ENCODE measurements at places on chromosomes 1 and 21.
A peak's percentile ranks its signal among the peaks of the same experiment; 100 is the strongest.

DNA sequence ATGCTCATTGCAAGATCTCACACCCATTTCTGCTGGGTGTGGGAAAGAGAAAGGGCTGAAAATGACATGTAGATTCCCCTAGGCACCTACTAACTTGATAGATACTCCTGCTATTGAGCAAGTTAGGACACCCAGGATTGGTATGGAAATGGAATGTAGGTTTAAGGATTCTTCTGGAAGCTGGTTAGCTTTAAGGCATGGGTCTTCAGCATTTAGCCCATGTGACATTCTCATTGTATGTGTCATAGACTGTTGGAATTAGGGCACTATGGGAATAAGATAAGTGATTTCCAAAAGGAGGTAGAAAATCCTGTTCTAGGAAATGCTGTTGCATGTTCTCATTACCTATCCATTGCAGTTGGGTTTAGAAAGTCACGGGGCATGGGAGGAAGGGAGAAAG lies 76.2 kb downstream of the DISC1 start:
- DNase-seq, result no peak

DNA sequence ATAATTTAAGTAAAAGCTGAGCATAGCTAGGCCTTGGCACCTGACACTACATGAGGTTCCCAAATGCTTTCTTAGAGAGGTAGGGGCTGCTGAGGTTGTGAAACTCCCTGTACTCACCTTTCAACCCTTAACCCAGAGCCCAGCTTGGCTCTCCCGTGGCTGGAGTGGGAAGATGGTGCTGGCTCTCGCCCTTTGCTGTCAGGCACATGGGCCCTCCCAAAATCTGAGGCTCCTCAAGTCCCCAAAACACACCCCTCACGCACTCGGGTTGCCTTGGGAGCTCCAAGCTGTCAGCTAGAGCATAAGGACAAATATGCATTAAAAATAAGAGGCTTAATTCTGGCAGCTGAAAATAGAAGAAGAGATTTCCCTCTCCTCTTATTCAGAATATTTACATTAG lies 46.7 kb upstream of the PLPPR4 start:
- DNase-seq, result no peak

DNA sequence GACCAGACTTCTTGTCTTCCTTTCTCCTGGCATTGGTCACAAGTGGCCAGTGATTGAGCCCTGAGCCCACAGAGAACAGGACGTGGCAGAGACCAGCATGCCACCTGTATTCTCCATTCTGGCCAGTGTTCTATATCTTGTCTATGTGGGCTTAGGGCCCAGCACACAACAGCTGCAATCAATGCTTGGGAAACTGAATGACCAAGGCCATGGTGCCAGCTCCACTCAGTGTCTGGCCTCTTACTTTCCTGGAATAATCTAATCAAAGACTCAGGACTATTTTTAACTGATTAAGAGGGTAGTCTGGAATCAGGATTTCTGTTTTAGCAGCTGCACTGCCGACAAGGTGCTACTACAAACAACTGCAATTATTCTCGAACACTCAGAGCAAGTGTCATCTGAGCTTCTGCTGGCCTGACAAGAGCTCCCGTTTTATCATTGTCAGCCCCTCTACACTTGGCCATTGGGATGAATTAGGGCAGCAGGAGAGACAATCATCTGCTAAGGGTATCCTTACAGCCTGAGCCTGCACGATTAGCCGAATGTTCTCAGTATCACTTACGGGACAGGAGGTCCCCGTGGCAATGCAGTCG lies 74.4 kb upstream of the GRIK3 start:
- DNase-seq, result no peak

GRCh38 chr1:150404465-150404864 lies 40.5 kb downstream of the RPRD2 start:
- no peak for DNase-seq

GRCh38 chr1:19110257-19110927 lies 99.7 kb downstream of the UBR4 start:
- no peak for DNase-seq

DNA sequence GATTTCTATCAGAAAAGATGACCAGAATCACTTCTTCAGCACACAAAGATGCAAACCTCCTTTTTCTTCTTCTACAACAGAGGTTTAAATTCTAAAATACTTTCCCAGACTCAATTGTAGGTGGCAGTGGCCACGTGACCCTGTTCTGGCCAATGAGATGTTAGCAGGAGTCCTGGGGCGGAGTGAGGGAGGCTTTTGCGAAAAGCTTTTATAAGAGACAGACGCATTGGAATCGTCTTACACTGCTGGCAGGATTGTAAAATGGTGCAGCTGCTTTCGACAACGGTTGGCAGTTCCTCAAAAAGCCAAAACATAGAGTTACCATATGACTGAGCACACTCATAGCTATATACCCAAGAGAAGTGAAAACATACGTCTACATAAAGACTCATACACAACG lies 87.0 kb upstream of the MAGI3 start:
- no peak for DNase-seq

- no peak for DNase-seq
These were observed 16.9 kb downstream of the TCEANC2 start for GRCh38 chr1:54070171-54070837.

DNA sequence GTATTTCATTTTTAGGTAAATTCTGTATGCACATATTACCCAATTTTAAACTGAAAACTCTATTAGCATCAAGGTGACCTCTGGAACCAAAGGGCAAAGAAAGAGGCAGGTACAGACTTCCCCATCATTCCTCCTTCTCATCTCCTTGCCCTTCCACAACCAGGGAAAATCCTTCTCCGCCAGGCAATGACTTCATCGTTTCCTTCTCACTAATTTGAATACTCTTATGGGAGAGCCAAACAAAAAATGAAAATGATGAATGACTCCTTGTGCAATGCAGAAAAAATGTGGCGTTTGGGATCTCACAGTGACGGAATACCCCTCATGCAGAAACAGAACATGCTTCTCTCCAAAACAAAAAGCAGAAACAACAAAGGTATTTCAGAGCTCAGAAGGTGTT lies 83.7 kb downstream of the HLCS start:
- DNase-seq, result no peak

DNA sequence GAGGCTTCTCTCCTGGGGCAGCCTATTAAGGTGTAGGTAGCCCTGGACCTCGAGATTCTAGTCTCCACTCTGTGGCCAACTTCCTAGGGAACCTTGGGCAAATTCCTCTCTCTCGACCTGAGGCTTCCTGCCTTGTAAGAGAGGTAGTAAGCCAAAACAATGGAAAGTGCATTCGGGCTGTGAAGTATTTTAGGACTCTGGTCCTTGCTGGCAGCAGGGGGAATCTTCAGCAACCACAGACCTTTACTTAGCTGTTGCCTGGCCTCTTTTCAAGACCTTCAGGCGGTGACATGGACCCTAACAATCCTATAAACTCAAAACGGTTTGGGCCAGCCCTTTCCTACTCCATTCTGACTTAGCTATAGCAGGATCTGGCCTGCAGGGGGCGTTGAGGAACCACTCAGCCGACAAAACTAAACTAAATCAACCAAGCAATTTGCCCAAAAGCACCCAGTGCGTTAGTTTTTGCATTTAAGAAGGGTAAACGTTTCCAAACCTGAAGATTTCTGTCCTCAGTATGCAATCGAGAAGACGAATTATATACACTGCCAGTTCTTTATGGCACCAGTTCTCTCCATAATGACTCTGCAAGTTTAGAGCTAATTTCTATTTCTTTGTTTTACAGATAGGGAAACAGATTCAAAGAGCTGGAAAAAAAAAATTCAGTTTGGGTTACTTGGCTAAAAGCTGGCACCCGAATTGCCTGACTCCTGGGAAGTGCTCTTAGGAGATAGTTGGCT lies 10.9 kb upstream of the SESN2 start:
- peak; percentile 85 for DNase-seq

DNA sequence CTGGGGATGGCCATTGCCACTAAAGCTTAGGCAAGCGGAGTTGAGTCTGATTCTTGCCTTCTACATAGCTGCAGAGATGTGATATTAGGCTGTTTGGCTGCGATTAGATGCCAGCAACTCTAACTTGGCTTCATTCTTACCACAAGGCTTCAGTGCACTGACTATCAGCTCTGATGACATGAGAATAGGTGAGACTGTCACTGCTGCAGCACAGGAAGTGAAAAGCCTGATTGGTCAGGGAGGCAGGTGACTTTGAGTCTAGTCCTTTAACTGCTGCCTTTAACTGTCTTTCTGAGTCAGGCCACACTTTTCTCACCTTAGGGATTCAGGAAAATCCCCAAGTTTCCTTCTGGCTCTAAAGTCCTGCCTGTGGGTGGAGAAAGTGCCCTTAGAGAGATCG lies 14.1 kb upstream of the PLXNA2 start:
- no peak for DNase-seq

DNA sequence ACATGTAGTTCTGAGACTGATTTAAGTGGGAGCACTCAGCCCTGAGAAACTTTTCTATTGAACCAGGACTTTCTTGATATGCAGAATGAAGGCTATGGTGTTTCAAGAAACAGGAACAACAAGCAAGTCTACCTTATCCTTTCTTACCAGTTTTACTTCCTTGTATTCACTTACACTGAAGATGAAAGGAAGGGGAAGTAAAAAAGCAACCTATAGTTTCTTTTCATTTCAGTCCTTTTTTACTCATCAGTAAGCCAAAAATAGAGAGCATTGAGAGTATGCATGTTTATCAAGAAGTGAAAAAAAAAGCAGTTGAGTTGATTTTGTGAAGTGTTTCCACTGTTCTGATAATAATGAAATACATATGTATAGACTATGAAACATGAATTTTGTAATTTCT lies 1010.3 kb downstream of the AMY1C start:
- no peak for DNase-seq

- no peak for DNase-seq
These were observed 2.2 kb downstream of the TMEM35B start for GRCh38 chr1:34982820-34983376.

- no peak for DNase-seq
These were observed 1112.3 kb downstream of the KCNT2 start for GRCh38 chr1:195495720-195496635.

DNA sequence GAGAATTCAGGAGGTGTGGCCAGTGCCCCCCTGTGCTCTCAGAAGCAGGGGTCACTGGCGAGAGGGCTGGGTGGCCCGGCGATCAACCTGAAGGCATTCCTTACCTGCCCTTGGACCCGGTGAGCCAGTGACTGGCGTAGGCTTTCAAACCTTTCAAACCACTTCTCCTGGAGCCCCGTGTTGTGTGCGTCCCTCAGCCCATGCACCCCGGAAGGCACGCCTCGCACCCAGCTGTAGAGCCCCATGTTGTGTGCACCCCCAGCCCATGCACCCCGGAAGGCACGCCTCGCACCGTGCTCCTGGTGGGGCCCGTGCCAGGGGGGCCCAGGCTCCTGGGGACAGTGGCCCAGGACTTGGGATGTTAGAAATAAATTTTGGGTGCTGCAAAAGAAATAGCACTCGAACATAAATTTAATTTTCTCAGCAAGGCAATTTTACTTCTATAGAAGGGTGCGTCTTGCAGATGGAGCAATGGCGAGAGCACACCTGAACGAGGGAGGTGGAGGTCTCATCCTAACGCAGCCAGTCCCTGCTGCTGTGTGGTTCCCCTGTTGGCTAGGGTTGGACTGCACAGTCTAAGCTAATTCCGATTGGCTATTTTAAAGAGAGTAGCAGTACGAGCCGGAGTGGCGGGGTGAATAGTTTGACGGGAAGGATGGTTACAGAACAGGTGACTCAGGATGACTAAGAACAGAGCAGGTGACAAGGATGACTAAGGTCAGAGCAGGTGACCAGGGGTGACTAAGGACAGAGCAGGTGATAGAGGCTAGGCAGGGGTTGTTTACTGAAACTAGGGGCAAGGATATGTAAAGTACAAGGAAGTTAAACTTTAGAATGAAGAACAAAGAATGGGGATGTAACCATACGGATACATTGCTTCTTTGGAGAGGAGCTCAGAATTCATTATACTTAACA lies 47.4 kb downstream of the PRKCZ start:
- DNase-seq, result no peak

GRCh38 chr1:204426971-204427701 lies 15.5 kb upstream of the PPP1R15B start:
- no peak for DNase-seq

- no peak for DNase-seq
These were observed 20.9 kb downstream of the PDXK start for GRCh38 chr21:43739621-43740435.

DNA sequence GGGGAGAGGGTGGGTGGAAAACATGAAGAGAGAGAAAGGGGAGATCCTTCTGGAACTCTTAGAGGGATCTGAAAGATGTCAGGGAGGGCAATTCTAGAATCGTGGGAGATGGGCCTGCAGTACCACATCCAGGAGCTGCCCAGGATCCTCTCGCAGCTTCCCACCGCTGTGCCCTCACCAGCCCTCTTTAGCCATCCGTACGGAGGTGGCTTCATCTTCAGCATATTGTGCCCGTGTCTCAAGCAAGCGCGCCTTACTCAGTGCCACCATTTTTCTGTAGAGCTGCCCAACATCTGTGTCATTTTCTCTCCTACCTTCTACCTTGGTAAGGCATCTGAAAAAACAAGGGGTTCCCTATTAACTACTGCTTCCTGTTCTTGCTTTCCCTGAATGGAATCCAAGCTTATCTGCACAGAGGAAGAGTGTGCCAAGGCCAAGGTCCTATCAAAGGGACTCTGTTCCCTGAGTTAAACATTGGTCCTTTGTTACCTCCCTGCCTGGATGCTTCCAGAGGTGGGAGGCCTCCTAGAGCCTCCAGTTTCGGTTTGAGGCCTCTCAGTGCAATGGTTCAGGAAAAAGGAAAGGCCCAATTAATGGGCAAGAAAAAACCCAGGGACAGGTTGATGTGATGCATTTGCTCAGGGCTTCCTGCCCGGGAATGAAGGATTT lies 23.2 kb downstream of the C1orf116 start:
- no peak for DNase-seq

DNA sequence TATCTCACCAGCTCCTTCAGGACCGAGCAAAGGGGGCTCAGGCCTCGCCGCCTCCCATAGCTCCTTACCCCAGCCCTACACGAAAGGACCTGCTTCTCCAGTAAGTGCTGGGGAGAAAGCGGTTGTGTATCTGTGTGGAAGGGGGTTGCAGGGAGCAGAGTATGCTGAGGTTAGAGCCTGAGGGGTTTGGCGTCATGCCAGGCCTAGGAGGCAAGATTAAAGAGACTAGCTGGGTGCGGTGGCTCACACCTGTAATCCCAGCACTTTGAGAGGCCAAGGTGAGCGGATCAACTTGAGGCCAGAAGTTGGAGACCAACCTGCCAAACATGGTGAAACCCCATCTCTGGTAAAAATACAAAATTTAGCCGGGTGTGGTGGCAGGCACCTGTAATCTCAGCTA lies 14.1 kb upstream of the RASSF5 start:
- DNase-seq, result no peak

- DNase-seq, result no peak
These were observed 12.6 kb upstream of the LEPR start for GRCh38 chr1:65407877-65408276.

- DNase-seq, result no peak
These were observed 45.2 kb downstream of the RPS6KA1 start for GRCh38 chr1:26574719-26575251.

DNA sequence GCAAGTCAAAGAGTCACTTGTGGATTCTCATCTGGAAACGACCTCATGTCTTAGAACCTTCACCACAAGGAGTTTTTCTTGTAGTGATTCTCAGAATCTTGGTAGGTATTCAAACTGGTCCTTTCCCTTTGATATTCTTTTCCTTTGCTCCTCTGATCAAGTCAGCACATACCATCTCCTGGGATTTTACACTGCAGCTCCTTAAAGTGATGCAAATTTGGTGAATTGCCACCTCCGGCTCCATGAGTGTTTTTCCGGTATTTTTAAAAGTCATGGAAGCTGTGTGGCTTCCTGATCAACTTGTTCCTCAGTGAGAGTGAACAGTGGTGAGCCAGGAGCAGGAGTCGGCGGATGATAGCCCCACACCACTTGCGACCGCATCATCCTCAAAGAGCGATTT lies 182.1 kb upstream of the DAB1 start:
- no peak for DNase-seq

- DNase-seq, result no peak
These were observed 56.7 kb downstream of the HSF2BP start for GRCh38 chr21:43602266-43603232.
